Activated T-helper 1 cell treated with Interleukin-2 at 50 U/mL for 16 hours (primary cell): ENCODE measurements at places on chromosomes 5 and 9.

GRCh38 chr9:89591274-89592212, 13.3 kb upstream of the GADD45G start:
- DNase-seq = no peak

GRCh38 chr9:134283111-134283515, 43.1 kb upstream of the RXRA start:
- no peak for DNase-seq

- no peak for DNase-seq
These were observed 51.3 kb downstream of the LHFPL2 start for GRCh38 chr5:78597068-78597973.

- no peak for DNase-seq
These were observed 417.1 kb downstream of the EBF1 start for GRCh38 chr5:158682631-158683030.

DNA sequence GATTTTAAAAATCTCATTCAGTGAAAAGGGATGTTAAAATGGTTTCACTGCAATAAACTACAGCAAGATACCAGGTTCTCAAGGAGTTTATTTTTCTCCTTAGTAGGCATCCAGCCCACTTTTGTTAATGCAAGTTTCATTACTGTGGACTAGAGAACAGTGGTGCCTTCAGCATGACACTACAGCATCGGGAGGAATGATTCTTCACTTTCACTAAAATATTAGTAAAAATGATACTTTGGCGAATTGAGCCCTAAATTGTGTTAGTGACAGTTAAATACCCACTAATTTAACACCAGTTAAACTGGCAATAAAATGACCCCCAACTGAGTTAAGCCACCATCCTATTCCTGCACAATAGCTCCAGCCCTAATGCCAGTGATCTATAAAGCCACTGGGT, 152.2 kb upstream of the MPDZ start:
- DNase-seq = no peak

DNA sequence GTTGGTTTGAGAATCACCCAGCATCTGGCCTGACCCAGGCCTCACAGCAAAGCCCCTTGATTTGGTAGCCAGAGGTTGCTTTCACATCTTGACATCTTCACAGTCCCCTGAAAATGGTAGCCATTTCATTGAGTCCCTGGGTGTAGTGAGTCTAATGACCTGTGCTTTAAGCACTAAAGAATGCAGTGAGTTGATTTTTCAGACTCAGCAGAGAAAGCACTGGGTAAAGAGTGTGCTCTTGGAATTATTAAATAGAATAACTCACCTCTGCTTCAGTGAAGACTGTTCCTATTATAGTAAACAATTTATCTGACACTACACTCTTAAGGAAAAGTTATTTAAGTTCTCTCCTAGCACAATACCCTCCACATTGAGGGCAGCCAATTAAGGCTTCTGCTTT, 56.2 kb downstream of the PTCD2 start:
- DNase-seq = no peak

GRCh38 chr5:80957031-80957761, 3.0 kb upstream of the RASGRF2 start:
- no peak for DNase-seq

GRCh38 chr5:93574491-93575305, 6.3 kb downstream of the NR2F1-AS1 start:
- DNase-seq = no peak

- DNase-seq = no peak
These were observed 207.7 kb downstream of the FRMD3 start for GRCh38 chr9:83330207-83331196.

GRCh38 chr5:171478946-171479775, 59.7 kb downstream of the FGF18 start:
- no peak for DNase-seq

- DNase-seq = no peak
These were observed 127.2 kb upstream of the FAM120A start for GRCh38 chr9:93324191-93324834.

DNA sequence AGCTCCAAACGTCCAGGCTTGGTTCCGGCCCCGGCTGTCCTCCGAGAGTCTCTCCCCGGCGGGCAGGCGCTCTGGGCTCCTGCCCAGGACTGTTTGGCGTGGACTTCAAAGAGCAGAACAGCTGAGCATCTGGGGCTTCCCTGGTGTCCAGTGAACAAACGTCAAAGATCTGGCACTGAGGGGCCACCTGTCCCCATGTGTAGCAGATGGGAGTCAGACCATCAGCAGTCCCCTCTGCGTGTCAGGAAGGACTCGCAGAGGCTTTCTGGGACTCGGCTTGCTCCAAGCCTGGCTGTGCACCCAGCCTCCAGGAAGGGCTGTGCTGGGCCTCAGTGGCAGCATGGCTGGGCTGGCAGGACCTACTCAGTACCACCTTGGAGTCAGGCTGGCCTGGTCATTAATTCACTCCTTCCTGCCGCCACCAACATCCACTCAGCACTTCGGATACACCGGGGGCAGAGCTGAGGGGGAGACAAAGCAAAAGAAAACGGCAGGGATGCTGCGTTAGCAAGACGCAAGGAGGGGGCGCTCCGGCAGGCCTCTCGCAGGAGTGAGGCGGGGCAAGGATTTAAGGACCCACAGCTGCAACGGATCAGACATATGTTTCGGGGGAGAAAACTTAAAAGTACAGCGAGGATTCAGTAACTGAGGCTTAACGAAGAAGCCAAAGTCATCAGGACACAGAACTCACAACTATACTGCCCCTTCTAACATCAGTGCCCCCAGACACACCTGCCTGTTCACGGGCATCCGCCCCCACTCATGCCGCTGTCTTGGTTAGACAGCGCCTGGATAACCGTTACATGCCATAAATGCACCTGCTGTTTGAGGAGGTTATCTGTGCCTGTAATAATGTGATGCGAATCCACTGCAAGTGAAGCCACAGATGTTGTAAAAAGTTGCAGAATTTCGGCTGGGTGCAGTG, 164.5 kb upstream of the PHYKPL start:
- DNase-seq = no peak
